ENCODE measurements at places on chromosomes 3 and 15.

GRCh38 chr15:71152542-71152941 is 37.3 kb downstream of the THSD4 start:
- DNase-seq = no peak

GRCh38 chr3:161737171-161737570 is 240.6 kb downstream of the OTOL1 start:
- no peak for DNase-seq

- DNase-seq = no peak
These were observed 59.7 kb downstream of the RORA start for GRCh38 chr15:61169275-61169903.

DNA sequence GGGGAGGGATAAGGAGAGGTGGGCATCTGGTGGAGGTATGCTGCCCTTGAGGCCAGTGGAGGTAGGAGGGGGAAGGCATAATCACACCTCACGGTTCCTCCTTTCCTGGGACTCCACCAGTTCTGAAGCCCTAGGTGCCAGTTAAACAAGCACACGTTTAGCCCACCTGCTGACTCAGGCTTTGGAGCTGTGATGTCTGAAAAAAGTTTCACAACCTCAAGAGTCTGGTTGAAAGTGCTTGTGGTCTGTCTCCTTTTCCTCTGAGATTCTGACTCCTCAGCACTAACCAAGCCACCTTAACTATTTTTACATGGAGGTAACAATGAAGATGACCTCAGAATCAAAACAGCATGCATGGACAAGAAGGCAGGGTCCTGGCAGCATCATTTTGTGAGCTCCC is 23.0 kb downstream of the HPS3 start:
- no peak for DNase-seq

DNA sequence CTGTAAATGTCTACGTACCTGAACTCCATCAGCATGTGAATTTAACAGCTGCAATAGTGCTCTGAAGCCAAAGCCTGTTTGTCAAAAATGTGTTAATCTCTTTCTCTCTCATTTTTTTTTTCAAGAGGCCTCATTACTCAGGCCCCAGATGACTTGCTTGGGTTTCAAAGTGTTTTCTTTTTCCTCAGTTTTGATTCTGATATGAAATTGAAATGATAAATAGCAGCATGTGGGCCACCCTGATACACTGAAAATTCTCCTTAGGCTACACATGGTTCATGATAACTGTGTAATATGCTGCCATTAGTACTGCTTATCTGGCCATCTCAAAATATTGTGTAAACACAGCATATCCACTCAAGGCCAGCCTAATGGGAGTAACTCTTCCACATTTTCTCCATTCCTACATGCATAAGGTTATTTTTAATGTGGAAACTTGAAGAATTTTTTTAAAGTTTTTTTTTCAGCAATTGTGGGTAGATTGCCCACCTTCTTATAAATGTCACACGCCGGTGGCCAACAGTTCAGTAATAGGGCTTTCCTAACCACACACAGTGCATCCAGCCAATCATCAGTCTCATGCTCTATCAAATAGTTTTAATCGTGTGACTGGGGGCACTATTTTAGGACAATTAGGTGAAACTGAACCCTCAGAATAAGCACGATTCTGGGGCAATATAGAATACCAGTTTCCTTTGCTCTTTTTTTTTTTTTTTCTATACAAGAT is 13.1 kb upstream of the DENND4A start:
- no peak for DNase-seq

GRCh38 chr15:63945838-63946298 is 100.4 kb downstream of the DAPK2 start:
- no peak for DNase-seq

- DNase-seq = no peak
These were observed 229.7 kb downstream of the RSRC1 start for GRCh38 chr3:158339638-158340037.

- no peak for DNase-seq
These were observed 81.1 kb upstream of the MFGE8 start for GRCh38 chr15:88994286-88994685.

- peak; percentile 40 for DNase-seq
These were observed 20.3 kb downstream of the PPCDC start for GRCh38 chr15:75043509-75044257.

DNA sequence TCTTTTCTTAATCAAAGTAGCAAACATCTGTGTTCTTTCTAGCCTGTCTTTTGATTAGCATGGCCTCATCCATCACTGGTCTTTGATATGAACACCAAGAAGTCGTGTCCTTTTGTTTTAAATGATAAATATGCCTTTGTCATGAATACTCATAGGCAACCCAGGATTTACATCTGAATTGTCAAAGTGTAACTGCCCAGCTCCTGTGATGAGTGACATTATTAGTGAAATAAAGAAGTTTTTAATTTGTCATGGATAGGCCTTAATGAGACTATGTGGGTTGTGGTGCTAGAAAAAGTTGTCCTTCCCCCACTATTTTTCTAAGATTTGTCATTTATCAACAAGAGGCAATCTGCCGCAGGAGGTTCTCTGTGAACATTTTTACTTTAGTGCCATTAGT is 150.0 kb downstream of the CDIN1 start:
- no peak for DNase-seq

- no peak for DNase-seq
These were observed 60.8 kb downstream of the ZNF609 start for GRCh38 chr15:64521201-64521600.
